Fibroblast of lung (primary cell): ENCODE measurements at places on chromosomes 4 and X. TPM values are rescaled to one million over a fixed set of nuclear protein-coding genes. Genes with fewer than 3 reads are reported as not detected.

GRCh38 chrX:33686105-33686504 is 446.0 kb downstream of the FAM47A start:
- H3K4me3 ChIP-seq: no peak overlapping the region
- no peak for DNase-seq
- no peaks in the 10 kb centered on the region for H3K4me1 ChIP-seq
- H3K36me3 ChIP-seq: no peaks in the 10 kb centered on the region
- H3K27me3 ChIP-seq: no peaks in the 10 kb centered on the region

- H3K4me3 ChIP-seq: no peak overlapping the region
- no peak overlapping the region for H3K27ac ChIP-seq
- DNase-seq: no peak
- no peaks in the 10 kb centered on the region for H3K36me3 ChIP-seq
- no peaks in the 10 kb centered on the region for H3K4me1 ChIP-seq
These were observed 28.2 kb downstream of the SAT1 start for GRCh38 chrX:23811108-23811651.

- no peak overlapping the region for H3K27ac ChIP-seq
- H3K4me1 ChIP-seq: no peaks in the 10 kb centered on the region
- H3K4me3 ChIP-seq: no peak overlapping the region
- no peaks in the 10 kb centered on the region for H3K36me3 ChIP-seq
- no peaks in the 10 kb centered on the region for H3K27me3 ChIP-seq
- DNase-seq: no peak
These were observed 116.7 kb downstream of the CDKL5 start for GRCh38 chrX:18542131-18542530.

DNA sequence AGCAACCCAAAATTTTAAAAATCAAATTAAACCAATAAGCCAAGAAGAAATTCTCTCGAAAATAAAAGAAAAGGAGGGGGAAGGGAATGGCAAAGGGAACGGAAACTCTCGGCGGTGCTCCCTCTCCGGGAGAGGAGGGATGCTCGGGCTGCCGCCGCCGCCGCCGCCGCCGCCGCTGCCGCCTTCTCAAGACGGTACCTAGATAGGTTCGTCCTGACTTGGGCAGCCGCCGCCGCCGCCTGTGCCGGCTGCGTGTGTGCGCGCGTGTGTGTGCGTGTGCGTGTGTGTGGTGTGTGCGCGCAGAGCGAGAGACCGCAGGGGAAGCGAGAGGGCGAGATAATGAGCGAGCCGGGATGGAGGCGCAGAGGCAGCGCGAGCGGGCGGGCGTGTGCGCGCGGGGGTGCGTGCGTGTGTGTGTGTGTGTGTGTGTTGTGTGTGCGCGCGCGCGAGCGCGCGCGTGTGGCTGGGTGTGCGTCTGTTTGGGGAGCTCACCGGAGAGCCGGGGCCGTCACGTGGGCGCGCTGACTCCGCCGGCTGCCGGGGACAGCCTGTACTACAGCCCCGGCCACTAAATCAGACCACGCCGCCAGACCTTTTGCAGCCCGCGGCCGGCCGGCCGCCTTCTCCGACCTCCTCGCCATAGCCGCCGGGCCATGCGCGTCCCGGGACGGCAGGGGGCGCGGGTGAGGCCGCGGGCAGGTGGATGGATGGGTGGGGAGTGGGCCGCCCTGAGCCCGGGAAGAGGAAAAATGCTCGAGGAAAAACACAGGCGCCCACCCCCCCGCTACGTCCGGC is 111.6 kb downstream of the DHX15 start:
- H3K36me3 ChIP-seq: no peaks in the 10 kb centered on the region
- peak overlapping the region; percentile 68 for H3K4me3 ChIP-seq
- DNase-seq: peak; percentile 86

GRCh38 chr4:121177246-121178137 is 13.4 kb upstream of the TNIP3 start:
- H3K27me3 ChIP-seq: no peaks in the 10 kb centered on the region
- H3K4me3 ChIP-seq: no peak overlapping the region
- no peak overlapping the region for H3K27ac ChIP-seq
- no peaks in the 10 kb centered on the region for H3K36me3 ChIP-seq
- no peaks in the 10 kb centered on the region for H3K4me1 ChIP-seq
- no peak for DNase-seq

DNA sequence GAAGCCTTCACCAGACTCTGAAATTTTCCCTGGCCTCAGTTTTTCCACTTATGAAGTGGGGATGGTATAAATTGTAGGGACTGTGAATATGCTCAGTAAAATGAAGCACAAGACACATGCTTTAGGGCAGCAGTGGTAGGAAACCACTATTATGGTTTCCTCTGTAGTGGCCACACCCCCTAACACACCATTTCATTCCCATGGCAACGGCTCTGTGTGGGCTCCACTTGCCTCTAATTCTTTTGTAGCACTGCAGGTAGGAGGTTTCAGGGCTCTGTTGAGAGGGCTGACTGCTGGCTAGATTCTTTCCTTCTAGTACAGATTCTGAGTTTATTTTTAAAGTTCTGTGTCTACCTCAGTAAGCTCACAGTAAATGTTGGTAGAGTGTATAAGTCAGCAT is 3.5 kb upstream of the VMA21 start:
- no peaks in the 10 kb centered on the region for H3K27me3 ChIP-seq
- peaks cover 3% of the 10 kb centered on the region for H3K4me1 ChIP-seq

GRCh38 chrX:108090491-108091263 is 665 bp downstream of the PSMD10 start:
- no peaks in the 10 kb centered on the region for H3K27me3 ChIP-seq
- peak; percentile 53 for DNase-seq
- H3K4me3 ChIP-seq: peak overlapping the region; percentile 96
- peak overlapping the region; percentile 74 for H3K27ac ChIP-seq
- H3K4me1 ChIP-seq: no peaks in the 10 kb centered on the region

DNA sequence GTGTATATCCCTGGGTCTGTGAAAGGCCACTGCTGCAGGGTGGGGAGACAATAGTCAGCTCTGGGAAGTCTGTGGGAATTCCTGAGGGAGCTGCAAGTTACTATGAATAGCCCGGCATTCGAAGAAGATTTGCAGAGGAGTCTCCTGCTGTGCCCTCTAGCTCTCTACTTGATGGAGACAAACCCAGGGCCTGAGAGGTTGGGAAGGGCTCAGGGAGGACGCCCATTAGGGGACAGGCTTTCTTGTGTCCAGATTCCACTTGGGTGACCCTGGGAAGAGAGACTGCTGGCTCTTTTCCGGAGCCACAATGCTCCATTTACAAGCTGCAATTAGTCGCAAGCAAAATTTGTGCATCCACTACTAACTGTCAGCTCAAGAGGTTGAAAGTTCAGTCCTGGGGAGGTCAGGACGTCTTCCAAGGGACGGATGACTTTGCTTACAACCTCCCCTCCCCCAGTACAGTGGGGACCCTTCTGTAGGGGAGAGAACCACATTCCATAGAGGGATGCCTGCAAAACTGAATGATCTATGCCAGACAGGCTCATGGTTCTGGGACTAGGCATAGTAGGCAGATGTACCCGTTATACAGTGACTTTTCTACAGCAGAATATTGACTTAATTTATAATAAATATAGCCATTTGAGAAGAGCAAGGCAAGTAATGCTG is 48.2 kb upstream of the PHOX2B start:
- no peaks in the 10 kb centered on the region for H3K36me3 ChIP-seq
- H3K27ac ChIP-seq: no peak overlapping the region
- H3K4me3 ChIP-seq: no peak overlapping the region

- peak; percentile 23 for DNase-seq
- no peaks in the 10 kb centered on the region for H3K4me1 ChIP-seq
- H3K4me3 ChIP-seq: peak overlapping the region; percentile 70
- peak overlapping the region; percentile 79 for H3K27ac ChIP-seq
These were observed 30.7 kb downstream of the ARHGEF9 start for GRCh38 chrX:63754136-63754859.

DNA sequence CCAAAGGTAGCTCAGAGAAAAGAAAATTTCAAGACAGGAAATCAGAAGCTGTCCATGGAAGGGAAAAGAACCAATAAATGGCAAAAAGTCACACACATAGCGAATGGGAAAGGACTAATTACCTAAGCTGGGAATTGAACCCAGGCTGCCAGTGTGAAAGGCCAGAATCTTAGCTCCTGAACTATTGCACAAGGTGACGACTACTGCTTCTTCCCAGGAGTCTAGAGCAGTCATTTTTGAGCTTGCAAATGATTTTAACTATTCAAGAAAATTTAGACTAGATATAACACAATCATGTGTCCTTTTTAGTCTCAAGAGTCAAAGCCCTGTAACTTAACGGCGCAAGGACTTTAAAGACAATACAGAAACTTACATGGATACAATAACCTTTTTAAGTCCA is 34.1 kb upstream of the ZNF81 start:
- no peaks in the 10 kb centered on the region for H3K4me1 ChIP-seq
- H3K27ac ChIP-seq: no peak overlapping the region

DNA sequence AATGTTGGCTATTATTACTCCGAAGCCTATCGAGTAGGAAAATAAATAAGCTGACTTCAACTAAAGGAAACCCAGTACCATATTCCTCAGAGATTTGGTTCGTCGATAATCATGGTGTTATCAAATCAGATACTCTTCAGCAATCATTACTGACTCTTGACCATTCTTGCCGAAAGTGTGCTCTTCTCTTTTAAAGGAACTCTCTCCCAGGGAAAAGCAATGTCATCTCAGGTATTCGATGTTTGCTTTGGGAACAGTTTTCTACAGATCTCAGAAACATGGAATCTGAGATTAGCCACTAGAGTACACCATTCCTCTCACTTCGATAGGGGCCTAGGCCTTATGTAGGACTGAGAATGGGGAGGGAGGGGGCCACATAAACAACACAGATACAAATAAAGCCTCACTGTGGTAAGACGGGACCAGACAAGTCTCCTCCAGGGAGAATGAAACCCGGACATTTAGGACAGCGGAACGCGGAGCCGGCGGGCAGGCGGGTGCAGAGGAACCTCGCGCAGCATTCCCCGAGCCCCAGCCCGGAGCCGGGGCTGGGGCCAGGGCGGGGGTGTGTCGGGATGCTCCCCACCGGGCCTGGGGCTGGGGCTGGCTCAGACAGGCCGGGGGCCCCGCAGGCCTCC is 581 bp downstream of the DNAJB14 start:
- peak; percentile 36 for DNase-seq
- H3K4me1 ChIP-seq: peaks cover 2% of the 10 kb centered on the region
- H3K27ac ChIP-seq: peak overlapping the region; percentile 79
- H3K27me3 ChIP-seq: no peaks in the 10 kb centered on the region

DNA sequence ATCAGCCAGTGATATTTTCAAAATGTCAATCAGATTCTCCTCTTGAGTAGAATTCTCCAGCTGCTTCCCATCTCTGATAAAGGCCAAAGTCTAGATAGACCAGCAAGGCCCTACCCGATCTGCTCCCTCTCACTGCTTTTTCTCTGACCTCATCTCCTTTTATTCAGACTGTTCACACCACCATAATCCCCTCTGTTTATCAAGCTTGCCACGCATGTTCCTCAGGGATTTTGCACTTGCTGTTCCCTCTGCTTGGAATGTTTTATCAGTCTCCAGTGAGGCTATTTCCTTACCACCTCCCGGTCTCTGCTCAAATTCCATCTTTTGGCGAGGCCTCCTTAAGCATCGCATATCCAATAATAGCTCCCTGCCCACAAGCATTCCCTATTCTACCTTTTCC is 20.1 kb downstream of the NOCT start:
- H3K27me3 ChIP-seq: no peaks in the 10 kb centered on the region
- no peak overlapping the region for H3K27ac ChIP-seq
- no peak overlapping the region for H3K4me3 ChIP-seq
- H3K36me3 ChIP-seq: no peaks in the 10 kb centered on the region
- DNase-seq: no peak
- H3K4me1 ChIP-seq: no peaks in the 10 kb centered on the region

- no peak overlapping the region for H3K4me3 ChIP-seq
- DNase-seq: no peak
- H3K27me3 ChIP-seq: no peaks in the 10 kb centered on the region
- no peaks in the 10 kb centered on the region for H3K36me3 ChIP-seq
- no peaks in the 10 kb centered on the region for H3K4me1 ChIP-seq
These were observed 73.0 kb downstream of the ABLIM2 start for GRCh38 chr4:8085491-8086117.

GRCh38 chr4:101958547-101958946 is 168.0 kb downstream of the BANK1 start:
- H3K36me3 ChIP-seq: no peaks in the 10 kb centered on the region
- H3K4me3 ChIP-seq: no peak overlapping the region
- no peak overlapping the region for H3K27ac ChIP-seq
- no peak for DNase-seq
- H3K27me3 ChIP-seq: no peaks in the 10 kb centered on the region

DNA sequence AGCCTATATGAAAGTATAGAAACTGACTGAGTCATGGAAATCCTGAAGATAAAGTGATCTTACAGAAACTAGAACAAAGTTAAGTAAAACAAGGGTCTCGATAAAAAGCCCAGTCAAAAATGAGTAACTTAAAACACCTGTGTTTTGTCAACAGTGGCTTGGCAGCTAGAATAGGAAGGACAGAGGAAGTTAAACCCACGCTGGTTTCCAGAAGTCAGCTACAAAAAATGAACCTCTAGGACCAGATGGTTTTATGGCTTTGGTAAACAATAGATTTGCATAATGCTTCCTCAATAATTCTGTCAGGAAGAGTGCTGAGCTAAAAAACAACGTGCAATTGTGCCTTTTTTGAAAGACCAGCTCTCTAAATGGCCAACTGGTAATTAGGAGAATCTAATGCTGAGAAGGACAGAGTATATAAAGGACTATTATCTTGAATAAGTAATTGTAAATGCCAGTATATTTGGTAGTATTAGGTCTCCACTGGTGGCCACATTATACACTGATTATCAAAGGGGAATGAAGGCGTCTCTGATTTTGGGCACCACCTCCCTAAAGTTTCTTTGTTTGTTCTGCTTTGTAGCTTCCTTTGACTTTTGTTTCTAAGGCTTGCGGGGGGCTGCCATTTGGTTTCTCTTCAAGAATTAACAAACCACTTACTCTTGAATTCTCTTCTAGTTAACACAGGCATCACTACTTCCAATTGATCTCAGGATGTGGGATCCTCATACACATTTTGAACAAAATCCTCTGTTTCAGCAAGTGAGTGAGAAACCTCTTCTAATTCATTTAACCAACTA is 72.2 kb upstream of the PPP3CA start:
- no peaks in the 10 kb centered on the region for H3K27me3 ChIP-seq
- peak; percentile 46 for DNase-seq
- no peak overlapping the region for H3K4me3 ChIP-seq
- no peaks in the 10 kb centered on the region for H3K4me1 ChIP-seq

DNA sequence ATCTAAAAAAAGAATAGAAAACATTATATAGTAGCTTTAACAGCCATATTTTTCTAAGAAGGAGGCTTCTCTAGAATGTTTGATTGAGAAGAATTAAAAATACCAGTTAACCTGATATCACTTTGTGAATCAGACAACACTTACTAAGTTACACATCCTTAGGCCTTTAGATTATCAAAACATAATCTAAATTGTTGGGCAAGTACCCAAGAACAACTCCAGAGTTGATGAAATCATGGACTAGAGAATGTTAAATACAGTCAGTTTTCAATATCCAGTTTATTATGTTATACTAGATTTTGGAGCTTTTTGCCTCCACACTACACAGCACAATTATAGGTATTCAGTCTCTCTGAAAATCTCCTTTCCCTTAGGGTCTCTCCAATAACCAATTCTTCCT is 39.6 kb downstream of the ARL13A start:
- no peaks in the 10 kb centered on the region for H3K36me3 ChIP-seq
- H3K4me1 ChIP-seq: no peaks in the 10 kb centered on the region
- DNase-seq: peak; percentile 18
- H3K4me3 ChIP-seq: no peak overlapping the region
- H3K27me3 ChIP-seq: no peaks in the 10 kb centered on the region
- no peak overlapping the region for H3K27ac ChIP-seq

Gene DGKK
- total RNA-seq: not detected in 2 replicates

Gene RAB40A
- total RNA-seq: under 0.01 and 0.17 TPM in 2 replicates

Gene TRIM61
- 4.5 and 5.4 TPM in 2 replicates for total RNA-seq

Gene GRIA3
- 1.3 and 2.3 TPM in 2 replicates for total RNA-seq

Gene RAI2
- 1.3 and 2.1 TPM in 2 replicates for total RNA-seq

Gene GAGE12H
- total RNA-seq: not detected in 2 replicates
